Upper lobe of left lung (tissue), 6 donors: ENCODE measurements at places on chromosomes 4 and X. TPM values are rescaled to one million over a fixed set of nuclear protein-coding genes. Genes with fewer than 3 reads are reported as not detected.

The AFF2 gene
- total RNA-seq = 9.0 TPM

The ETNPPL gene
- total RNA-seq = not detected

DNA sequence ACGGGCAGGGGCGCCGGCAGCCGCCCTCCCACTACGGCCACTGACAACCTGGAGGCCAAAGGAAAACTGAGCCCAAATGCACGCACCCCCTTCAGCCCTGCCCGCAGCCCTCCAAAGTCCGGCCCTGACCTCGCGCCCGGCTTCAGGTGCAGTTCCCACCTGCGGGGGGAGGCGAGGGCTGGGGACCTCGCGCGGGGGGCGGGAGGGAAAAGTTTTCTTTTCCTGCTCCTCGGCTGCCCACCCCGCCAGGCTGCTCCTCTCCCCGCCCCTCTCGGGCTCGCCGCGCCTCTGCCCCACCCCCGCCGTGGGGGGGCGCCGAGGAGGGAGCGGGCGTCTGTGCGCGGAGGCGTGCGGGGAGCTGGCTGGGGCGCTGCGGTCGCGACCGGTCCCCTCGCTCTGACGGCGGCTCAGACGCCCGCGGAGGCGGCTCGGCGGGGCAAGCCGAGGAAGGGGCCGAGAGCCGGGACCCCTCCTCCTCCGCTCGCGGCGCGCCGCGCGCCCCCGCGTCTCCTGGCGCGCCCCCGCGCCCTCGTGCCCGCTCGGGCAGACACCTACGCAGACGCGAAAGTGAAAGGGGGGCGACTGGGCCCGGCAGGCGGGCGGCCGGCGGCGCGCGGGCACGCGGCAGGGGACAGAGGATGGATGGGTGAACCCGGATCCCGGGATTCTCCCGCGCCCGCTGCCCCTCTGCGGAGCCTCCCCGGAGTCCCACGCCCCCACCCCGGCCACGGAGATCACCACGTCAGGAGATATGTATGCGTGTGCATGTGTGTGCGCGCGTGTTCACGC is 3.1 kb upstream of the NR3C2 start:
- H3K4me3 ChIP-seq = peak overlapping the region; percentile 63
- peak overlapping the region; percentile 92 for H3K27ac ChIP-seq
- H3K4me1 ChIP-seq = peaks cover 36% of the 10 kb centered on the region
- no peaks in the 10 kb centered on the region for H3K27me3 ChIP-seq

DNA sequence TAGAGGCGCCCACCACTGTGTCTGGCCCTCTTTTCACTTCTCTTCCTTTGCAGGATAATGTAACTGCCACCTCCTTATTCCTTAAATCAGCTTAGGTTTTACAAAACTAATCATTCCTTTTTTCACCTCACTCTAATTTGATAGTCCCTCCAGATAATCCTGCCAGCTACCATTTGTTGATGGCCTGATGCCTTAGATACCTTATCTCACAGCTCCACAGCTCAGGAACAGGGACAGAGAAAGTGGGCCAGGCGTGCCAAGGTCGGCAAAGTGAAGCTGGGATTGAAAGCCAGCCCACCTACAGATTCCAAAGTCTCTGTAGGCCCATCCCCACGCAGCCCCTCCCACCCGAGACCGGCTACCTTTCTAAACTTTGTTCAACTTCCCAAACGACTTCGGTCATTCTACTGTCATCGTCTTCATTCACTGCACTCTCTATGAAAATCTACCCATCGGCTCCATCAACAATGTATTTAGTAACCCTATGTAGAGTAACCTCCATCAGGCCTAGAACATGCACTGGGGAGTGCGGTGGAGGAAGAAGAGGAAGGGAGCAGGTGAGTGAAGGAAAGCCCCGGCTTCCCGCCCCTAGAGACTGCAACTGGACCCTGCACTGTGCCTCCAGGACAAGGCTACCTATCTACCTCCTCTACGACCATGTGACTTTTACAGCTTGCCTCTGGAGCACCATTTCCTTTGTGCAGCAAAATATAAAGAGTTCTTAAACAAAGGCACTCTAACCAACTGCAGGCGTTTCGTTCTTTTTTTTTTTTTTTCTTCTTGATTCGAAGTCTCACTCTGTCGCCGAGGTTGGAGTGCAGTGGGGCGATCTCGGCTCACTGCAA is 1.5 kb downstream of the CASP6 start:
- peaks cover 20% of the 10 kb centered on the region for H3K4me1 ChIP-seq
- peak overlapping the region; percentile 74 for H3K27ac ChIP-seq
- peak overlapping the region; percentile 64 for H3K4me3 ChIP-seq
- no peaks in the 10 kb centered on the region for H3K27me3 ChIP-seq
- no peak for DNase-seq
- H3K36me3 ChIP-seq = peaks cover 7% of the 10 kb centered on the region

DNA sequence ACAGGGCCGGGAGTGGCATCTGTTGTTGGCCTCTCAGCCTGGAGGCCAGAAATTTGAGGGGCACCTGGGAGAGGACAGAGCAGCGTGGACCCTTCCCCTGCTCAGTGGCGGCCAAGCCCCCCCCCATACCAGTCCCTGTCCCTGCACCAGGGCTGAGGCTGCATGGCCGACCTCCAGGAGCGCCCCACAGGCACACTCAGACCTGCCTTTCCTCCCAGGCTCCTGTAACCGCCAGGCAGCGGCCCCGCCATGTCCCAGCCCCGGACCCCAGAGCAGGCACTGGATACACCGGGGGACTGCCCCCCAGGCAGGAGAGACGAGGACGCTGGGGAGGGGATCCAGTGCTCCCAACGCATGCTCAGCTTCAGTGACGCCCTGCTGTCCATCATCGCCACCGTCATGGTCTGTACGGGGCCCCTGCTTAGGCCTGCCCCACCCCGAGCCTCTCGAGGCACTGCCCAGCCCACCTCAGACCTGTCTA is 15.3 kb downstream of the TMEM175 start:
- no peak for DNase-seq
- H3K27me3 ChIP-seq = no peaks in the 10 kb centered on the region
- H3K27ac ChIP-seq = no peak overlapping the region
- H3K4me1 ChIP-seq = peaks cover 8% of the 10 kb centered on the region
- H3K4me3 ChIP-seq = no peak overlapping the region
- H3K36me3 ChIP-seq = no peaks in the 10 kb centered on the region
